ENCODE measurements at places on chromosomes 6 and 20.

DNA sequence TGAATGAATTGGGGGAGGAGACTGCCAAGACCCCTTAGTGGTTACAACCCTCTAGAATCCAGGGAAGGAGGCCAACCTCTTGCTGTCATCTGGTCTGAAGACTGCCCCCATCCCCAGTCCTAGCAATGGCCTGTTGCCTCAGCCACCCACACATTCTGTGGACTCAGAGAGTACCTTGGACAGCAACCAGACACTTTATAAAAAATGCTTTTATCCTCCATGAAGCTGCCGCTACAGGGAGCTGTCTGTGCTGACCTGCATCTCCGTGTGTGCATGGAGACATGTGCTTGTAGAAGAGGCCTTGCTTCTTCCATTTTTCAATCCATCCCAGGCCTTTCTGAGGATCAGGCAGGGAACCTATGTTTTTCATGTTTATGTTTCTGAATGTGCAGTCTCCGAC, 15.2 kb downstream of the CDH22 start:
- no peak for DNase-seq
- H3K27me3 ChIP-seq, result peaks cover 31% of the 10 kb centered on the region
- no peak overlapping the region for H3K4me3 ChIP-seq
- H3K4me1 ChIP-seq, result no peaks in the 10 kb centered on the region

DNA sequence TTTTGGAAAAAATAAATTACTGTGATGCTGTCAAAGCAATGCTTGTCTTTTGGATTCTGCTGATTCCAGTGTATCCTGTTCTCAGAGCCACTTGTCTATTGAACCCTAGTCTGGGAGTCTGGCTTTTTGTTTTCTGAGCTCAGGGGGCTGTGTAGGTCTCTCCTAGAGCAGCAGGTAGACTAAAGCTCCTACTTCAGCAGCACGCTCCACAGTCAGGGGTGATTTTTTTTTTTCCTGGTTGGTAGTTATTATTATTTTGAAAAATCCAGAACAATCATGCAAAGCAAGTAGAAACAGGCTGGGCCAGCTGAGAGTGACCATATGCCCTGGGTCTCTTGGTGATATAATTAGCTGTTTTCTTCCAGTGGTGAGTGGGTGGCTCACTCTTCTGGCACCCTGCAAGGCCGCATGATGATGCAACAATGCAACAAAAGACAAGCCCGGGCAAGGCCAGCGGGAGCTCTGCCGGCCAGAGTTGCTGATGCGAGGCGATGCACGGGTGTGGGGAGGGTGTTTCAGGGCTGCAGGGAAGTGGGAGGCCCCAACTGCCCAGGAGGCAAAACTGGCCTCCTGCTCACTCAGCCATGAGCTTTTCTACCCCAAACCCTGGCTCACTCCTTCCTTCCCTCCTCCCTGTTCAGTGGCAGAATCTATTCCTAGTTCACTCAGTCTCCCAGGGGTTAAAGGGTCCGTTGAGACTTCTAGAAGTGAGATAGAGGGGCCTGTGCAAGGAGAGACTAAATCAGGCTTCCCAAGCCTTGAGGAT, 11.5 kb upstream of the CDKN1A start:
- H3K27me3 ChIP-seq, result no peaks in the 10 kb centered on the region
- H3K4me1 ChIP-seq, result peaks cover 11% of the 10 kb centered on the region
- no peaks in the 10 kb centered on the region for H3K36me3 ChIP-seq
- no peak overlapping the region for H3K27ac ChIP-seq
- H3K4me3 ChIP-seq, result no peak overlapping the region

DNA sequence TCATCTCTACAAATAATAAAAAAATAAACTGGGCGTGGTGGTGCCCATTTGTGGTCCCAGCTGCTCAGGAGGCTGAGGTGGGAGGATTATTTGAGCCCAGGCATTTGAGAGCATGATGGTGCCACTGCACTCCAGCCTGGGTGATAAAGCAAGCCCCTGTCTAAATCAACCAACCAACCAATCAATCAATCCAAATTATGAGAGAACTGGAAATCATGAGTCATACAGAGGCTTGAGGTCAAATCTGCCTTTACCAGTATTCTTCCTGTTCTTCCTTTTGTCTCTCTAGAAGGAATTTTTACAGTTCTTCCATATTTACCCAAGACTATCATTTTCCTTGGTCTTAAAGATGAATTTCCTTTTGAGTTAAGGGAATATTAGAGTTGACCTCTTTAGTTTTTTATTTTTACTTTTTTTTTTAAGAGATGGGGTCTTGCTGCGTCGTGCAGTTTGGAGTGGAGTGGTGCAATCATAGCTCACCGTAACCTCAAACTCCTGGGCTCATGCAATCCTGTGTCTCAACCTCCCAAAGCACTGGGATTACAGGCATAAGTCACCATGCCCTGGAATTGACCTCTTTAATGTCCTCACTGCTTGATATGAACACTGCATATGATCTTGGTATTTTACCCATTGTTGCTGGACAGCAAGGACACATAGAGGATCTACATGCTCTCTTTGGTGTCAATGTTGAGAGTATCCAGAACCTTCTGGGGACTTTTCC, 44.1 kb upstream of the TXNDC5 start:
- no peaks in the 10 kb centered on the region for H3K36me3 ChIP-seq
- H3K4me1 ChIP-seq, result no peaks in the 10 kb centered on the region

DNA sequence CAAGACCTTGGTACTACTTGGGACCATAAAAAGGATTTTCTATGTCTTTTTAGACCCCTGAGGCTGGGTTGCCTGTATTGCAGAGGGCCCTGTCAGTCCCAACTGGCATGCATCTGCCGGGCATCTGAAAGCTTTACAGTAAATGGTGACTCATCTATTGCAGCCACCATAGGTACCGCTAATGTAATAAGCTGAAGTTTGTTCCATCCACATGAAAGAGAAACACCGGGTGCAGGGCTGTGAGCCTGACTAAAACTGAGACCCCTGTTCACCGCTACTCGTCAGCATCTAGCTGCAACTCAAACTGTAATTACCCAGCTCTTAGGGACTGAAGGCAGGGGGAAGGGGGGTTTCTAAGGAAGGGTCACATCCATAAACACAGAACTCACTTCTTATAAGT, 49.5 kb downstream of the TRERF1 start:
- H3K4me3 ChIP-seq, result no peak overlapping the region
- H3K36me3 ChIP-seq, result peaks cover 2% of the 10 kb centered on the region
- H3K4me1 ChIP-seq, result peaks cover 70% of the 10 kb centered on the region

DNA sequence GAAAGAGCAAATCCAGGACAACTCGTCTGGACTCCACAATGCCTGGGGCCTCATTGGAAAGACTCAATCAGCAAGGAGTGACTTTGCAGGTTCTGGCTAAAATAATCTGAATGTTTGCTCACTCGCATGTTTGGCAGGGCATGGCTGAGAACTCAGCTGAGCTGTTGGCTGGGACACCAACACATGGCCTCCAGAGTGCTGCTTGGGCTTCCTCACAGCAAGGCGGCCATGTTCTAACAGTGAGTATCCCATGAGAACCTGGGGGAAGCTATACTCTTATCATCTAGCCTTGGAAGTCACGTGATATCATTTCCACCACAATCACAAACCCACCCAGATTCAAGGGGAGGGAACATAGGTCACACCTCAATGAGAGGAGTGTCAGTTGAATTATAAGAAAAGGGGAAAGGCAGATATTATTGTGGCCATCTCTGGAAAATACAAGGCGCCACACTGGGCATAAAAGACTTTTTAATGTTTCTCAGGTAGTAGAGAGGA, 23.1 kb upstream of the SHLD1 start:
- H3K27me3 ChIP-seq, result no peaks in the 10 kb centered on the region
- H3K36me3 ChIP-seq, result no peaks in the 10 kb centered on the region
- no peak overlapping the region for H3K27ac ChIP-seq
- peaks cover 3% of the 10 kb centered on the region for H3K4me1 ChIP-seq
- H3K4me3 ChIP-seq, result no peak overlapping the region
- no peak for DNase-seq
